ENCODE measurements at places on chromosomes 1 and 21.

DNA sequence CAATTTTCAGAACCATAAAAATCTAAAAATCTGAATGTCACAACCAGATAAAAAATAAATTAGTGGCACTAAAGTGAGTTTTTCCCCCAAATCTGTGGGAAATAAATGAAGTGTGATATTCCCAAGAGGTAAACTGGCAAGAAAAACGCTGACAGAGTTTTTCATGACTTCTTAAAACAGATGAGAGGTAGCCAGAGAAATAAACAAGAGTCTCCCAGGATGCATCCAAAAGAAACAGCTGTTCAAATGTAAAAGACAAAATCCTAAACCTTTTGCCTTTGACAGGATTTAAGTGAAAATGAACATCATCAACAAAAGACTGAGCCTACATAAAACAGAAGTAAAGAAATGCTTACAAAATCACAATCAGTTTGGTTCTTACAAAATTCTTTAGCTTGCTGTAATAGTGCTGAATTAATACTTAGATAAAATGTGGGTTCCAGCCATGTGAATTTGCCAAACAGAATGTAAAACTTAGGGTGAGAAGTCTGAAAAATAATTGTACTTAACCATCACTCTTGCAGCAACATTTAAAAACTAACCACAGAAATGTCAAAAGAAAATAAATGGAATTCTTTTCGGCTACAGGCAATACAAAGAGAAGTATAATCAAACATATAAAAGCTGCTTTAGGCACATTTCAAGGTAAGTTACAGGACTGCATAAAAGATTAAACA lies 133.6 kb downstream of the EIF4G3 start:
- DNase-seq = no peak

DNA sequence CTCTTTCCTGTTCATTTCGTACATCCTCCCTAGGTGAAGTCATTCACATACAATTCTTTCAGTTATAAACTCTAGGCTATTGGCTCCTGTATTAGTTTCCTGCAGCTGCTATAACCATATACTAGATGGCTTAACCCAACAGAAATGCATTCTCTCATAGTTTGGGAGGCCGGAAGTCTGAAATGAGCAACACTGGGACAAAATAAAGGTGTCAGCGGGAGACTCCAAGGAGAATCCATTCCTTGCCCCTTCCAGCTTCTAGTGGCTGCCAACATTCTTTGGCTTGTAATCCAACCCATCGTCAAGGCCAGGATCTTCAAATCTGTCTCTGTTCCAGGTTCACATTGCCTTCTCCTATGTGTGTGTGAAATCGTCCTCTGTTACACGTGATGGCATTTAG lies 71.3 kb downstream of the TOR3A start:
- DNase-seq = no peak

- no peak for DNase-seq
Observed at GRCh38 chr1:100583827-100584226, 45.9 kb downstream of the GPR88 start.

- DNase-seq = no peak
Observed at GRCh38 chr21:42044871-42045495, 26.1 kb upstream of the UMODL1 start.

DNA sequence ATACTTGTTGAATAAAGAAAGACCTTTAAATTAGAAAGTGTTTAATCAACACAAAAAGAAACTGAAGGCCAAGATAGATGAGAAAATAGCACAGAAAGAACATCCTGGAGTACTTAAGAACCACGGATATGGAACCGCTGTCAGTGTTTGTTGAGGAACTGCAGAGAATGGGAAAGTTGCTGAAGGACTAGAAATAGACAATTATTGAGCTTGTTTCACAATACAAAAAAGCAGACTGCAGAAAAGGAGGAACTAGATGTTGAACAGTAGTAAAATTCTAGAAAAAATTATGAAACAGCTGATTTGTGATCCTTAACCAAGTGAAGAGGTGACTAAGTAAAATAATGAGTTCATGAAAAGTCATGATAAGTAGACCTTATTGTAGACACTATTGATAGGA lies 29.7 kb downstream of the MYSM1 start:
- no peak for DNase-seq

GRCh38 chr1:84700070-84700469 lies 9.8 kb upstream of the SSX2IP start:
- no peak for DNase-seq

- DNase-seq = peak; percentile 92
Observed at GRCh38 chr21:41361786-41362604, at the start of gene MX2. Gene MX2, plus strand, starts transcription at chr21:41362027. Its CDS starts 14,880 bp downstream, at chr21:41376907.

DNA sequence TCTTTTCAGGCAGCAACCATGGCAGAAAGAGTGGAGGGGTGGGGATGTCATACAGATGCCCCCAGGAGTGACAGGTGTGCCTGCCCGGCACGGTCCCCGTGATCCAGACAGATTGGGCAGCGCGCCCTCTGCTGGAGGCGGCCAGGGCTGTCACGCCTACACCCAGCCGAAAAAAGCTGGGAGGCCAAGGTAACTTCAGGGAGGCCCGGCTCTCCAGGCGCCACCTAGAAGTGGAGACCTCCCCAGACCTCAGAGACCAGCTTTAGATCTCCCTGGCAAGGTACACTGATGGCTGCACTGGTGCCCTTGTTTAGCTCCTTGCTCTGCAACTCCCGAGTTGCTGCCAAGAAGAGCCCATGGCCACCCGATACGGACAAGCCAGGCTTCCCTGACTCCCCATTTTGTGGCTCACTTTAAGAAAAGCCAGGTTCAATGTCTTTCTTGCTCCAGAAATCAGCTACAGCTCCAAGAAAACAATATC lies 6.6 kb downstream of the GOLT1A start:
- DNase-seq = peak; percentile 59

DNA sequence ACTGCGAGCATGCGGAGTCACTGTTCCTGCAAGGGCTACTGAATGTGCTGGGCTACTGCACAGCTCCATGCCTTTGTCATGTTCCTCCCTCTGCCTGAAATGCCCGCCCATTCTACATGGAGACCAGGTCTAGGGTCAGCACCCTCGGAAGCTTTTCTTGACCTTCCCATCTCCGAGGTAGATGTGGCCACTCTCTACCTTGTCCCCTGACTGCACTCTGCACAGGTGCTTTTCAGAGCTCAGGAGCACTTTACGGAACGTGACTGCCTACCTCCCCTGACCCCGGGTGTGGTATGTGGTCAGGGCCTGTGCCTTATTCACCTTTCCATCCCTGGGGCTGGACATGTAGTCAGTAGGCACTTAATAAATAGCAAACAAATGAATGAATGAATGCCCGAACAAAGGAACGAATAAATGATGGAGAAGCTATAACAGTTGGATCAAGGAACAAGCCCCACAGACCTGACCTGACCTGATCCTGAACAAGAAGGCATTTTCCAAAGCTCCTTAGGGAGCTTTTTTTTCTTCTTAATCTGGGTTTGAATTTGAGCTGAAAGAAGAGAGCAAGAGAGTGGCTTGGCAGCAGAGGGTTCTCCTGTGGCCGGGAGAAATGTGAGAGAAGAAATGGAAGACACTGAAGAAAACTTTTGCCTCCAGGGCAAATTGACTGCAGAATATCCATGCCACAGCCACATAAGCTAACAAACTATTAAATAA lies 7.9 kb downstream of the RD3 start:
- DNase-seq = no peak

- DNase-seq = peak; percentile 99
Observed at GRCh38 chr1:1115786-1116700, at the start of gene C1orf159. Gene C1orf159, minus strand, starts transcription at chr1:1116089. Its CDS starts 24,546 bp downstream, at chr1:1091543.

- no peak for DNase-seq
Observed at GRCh38 chr1:111486431-111486830, 12.6 kb downstream of the C1orf162 start.

DNA sequence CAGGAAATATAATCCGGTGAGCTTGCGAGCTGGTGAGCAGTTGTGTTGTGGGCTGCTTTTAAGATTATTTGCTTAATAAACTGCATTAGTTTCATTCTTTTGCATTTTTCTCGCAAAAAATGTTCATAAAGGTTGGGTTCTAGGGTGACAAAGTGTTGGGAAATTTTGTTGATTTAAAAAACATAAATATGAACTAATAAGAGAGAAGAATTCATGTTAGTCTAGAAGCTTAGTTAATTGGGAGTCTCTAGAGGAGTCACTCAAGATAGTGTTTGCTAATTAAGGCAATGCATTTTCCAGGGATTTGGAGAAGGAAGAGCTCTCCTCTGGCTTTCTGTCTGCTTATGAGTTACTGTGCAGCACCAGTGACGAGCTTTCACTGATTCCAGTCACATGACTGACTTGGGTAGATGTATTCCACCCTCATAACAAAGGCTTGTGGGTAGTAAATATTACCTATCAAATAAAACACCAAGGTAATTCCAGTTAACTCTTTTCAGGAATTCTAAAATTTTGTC lies 417.0 kb downstream of the PTBP2 start:
- DNase-seq = no peak

- DNase-seq = no peak
Observed at GRCh38 chr1:239742416-239743109, 349.1 kb upstream of the FMN2 start.

DNA sequence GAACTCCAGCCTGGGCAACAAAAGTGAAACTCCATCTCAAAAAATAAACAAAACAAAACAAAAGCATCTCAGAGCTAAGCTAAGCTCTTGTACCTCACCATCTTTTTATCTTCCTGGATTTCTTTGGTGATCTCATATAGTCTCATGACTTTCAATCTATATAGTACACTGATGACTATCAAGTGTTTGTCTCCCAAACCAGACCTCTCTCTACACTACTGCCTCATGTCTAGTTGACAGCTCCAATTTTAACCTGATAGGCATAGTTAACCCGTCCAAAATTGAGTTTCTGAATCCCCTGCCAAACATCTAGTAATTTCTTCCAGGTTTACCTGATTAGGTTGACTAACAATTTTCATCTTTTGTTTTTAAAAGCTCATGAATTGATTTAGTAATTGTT lies 151.7 kb downstream of the COP1 start:
- DNase-seq = no peak

GRCh38 chr1:179217943-179218507 lies 11.5 kb downstream of the ABL2 start:
- DNase-seq = no peak

- DNase-seq = no peak
Observed at GRCh38 chr1:16981269-16981849, 939 bp upstream of the MFAP2 start.

GRCh38 chr1:240094041-240094722 lies 2.5 kb downstream of the FMN2 start:
- no peak for DNase-seq

DNA sequence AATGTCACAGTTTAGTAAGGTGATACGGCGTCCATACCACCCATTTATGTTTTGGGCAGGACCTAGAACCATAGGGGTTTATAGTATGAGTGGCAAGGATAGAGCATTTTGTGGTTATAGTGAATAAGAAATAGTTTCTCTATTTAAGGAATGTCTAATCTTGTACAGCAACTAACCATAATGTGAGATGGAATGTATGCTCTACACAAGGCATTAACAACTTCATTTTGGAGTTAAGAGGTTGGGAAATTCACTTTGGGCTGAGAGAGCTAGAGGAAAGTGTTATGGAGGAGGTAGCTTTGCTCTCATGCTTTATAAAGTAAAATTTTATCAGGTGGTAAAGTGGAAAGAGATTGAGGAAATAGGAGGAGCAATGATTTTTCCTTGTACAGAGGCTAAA lies 3.0 kb upstream of the MCL1 start:
- DNase-seq = no peak

DNA sequence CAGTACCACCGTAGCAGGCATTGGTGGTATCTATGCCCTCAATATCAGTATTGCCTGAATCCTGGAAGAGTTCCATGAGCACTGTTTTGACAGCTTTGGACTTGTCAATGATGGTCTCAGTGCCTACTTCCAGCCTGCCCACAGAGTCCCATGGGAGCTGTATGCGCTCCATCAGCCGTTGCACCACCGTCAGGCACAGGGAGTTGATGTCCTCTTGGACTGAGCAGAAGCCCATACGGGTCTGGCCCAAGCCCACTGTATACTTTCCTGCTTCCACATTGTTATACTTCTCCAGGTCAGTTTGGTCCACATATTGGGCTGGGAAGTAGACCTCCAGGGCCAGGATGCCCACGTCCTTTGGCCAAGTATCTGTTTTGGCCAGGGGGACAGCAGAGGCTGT lies 4.5 kb downstream of the HMGCS2 start:
- DNase-seq = no peak

DNA sequence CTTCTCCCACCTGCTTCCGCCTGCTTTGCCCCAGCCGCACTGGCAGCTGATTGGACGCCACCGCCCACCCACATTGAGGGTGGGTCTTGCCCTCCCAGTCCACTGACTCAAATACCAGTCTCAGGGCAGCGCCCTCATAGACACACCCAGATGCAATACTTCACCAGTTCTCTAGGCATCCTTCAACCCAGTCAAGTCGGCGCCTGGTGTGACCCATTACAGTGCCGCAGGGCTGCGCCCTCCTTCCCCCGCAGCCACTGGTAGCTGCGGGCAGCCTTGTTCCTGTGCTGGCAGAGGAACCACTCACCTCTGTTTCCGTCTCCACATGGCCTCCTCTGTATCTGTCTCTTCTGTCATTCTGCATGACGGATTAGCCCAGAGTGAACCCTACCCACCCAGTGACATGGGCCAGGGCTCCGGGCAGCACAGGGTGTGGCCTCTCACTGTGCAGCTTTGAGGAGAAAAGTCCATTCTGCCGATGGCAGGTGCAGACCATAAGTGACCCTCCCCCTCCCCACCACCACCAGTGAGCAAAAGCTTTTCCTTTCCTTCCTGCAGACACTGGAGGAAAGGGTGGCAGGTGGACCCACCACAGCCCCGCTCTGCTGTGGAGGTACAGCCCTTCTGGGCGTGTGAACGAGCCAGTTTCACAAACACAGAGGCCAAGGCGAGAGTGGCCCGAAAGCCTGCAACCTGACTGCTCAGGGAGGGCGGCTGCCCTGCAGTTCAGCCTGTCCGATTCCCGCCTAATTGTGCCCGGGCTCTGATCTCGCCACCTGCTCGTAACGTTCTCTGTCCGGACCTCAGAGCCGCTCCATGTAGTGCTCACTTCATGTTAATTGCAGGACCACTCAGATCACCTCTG lies 57.1 kb downstream of the FAAP20 start:
- DNase-seq = no peak

- DNase-seq = no peak
Observed at GRCh38 chr1:42660907-42661500, 2.8 kb downstream of the PPIH start.

DNA sequence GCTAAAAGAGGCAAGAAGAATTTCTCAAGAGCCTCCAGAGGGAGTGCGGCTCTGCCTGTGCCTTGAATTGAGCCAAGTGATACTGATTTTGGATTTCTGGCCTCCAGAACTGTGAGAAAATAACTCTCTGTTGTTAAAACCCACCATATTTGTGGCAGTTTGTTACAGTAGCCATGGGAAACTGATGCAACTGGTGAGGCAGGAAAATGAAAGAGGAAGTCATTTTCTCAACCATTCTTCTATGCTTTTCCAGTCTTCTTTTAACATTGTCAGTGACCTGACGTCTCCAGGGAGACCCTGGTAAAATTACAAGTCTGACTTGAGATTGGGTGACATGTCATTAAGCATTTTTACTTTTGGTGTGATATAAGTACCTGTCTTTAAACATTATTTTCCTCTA lies 5.8 kb downstream of the OR6P1 start:
- no peak for DNase-seq

- peak; percentile 67 for DNase-seq
Observed at GRCh38 chr1:207863893-207864535, 46.9 kb downstream of the CD34 start.

GRCh38 chr1:94240822-94241221 lies 3.4 kb upstream of the ARHGAP29 start:
- no peak for DNase-seq

- no peak for DNase-seq
Observed at GRCh38 chr1:30955448-30956015, 47.0 kb upstream of the SDC3 start.
